ENCODE measurements at places on chromosomes 3 and 15. TPM values are rescaled to one million over a fixed set of nuclear protein-coding genes. Genes with fewer than 3 reads are reported as not detected.

Gene KNG1
- total RNA-seq: not detected

Gene IL16
- 2.1 TPM for total RNA-seq

Gene GOLGA8O
- not detected for total RNA-seq

Gene GPD1L
- 14.5 TPM for total RNA-seq

Gene SEMA6D
- total RNA-seq: 7.0 TPM

Gene LRRIQ4
- not detected for total RNA-seq

Gene SPATA12
- 0.13 TPM for total RNA-seq

Data from mammary microvascular endothelial cell (primary cell).